ENCODE measurements at places on chromosomes 7 and 10. TPM values are rescaled to one million over a fixed set of nuclear protein-coding genes. Genes with fewer than 3 reads are reported as not detected.
A peak's percentile ranks its signal among the peaks of the same experiment; 100 is the strongest.

- no peak for ATAC-seq
Measured at GRCh38 chr10:82887488-82887887, 1012.5 kb downstream of the NRG3 start.

GRCh38 chr7:101869026-101869900 is 51.8 kb downstream of the CUX1 start:
- no peak for ATAC-seq

DNA sequence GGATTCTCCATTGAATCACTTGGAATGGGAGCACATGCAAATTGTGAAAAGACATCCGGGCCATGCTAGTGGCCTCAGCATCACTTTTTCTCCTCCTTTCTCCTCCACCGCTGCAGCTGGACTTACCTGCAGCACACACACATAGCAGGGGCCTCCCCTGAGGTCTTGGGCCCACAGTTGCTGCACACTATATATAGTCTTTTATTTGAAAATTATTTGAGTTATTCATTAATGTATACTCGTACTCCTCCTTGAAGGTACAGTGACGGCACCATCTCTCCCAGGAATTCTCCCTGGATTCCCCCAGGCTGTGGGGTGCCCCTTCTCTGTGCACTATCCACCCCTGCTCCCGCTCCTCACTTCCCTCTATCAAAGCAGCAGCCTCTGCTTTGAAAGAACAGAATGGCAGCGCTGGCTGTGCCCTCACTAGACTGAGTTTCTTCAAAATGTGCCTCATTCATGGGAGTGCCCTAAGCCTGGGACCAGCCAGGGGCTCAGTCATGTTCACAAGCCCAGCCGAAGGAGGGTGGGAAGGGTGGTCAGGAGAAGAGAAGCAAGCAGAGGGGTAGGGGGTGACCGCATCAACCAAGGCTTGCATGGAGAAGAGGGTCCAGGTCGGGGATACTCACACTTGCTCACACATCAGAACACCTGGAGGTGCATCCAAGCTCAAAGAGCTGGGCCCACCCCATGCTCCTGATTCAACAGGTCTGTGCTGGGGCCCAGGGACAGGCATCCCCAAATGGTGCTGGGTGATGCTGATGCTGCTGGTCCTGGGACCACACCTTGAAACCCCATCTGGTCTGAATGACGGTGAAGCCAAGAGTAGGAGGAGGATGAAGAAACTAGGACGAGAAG is 156.2 kb upstream of the ZMIZ1 start:
- ATAC-seq, result no peak

- no peak for ATAC-seq
Measured at GRCh38 chr7:42661312-42661711, 250.6 kb downstream of the C7orf25 start.

DNA sequence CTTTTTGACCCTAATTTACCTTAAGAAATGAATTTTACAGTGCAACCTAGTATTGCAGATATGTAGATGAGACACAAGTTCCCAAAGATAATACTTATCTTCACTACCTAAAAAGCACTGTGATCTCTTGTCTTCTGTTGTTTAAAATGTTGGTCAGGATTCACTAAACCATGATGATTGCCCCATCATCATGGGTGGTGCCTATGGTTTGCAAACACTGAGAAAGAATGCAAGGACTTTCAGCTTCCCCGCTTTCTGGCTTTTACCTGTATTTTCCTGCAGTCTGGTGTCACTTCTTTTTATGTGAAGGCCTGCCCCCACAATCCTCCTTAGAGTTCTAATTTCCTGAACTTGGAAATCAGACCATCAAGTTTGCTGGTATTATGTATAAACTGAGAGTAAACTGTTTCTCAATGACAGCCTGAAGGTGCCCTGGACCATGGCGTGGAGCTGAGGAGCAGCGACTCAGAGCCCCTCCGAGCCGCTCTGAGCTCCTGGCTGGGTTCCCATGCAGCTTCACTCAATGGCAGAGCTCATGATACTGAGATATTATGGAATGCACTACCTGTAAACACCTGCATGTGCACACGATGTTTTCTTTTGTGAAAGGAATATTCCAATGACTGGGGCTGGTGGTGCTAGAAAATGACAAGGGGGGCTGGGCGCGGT is 118.4 kb upstream of the EFCAB10 start:
- no peak for ATAC-seq

GRCh38 chr7:133780912-133781311 is 346.2 kb upstream of the LRGUK start:
- no peak for ATAC-seq

DNA sequence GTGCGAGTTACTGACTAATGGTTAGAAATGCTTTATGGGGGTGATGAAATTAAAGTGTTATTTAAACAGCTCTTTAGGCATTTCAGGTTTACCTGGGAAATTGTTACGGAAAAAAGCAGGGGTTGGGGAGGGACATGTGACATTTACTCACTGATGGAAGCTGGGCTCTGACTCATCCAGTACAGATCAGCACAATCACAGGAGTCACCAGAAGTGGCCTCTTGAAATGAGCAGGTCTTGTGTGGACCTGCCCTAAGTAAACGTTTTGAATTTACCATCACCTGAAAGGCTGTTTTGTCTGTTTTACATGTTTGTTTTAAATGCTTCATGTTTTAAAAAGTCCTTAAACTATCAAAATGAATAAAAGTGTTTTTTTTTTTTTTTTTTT is 2.3 kb downstream of the GLRX3 start:
- no peak for ATAC-seq

GRCh38 chr10:12417331-12417730 is 68.0 kb downstream of the CAMK1D start:
- no peak for ATAC-seq

GRCh38 chr7:28151965-28152364 is 28.6 kb downstream of the JAZF1 start:
- no peak for ATAC-seq

DNA sequence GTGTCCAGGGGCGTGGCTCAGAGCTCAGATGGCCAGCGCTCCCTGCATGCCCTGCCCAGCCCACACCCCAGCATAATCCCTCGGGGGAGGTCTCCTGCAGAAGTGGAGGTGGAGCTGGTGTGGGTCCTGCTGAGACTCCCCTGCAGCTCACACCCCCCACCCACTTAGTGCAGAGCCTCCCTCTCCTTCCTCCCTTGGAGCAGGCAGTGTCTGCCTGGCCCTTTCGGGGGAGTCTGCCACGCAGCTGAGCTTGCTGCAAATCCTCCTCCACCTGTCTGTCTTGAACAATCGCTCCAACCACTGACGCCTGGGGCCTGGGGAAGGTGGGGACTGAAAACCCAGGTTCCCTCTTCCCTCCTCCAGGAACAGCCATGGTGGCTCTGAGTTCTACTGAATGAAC is 219.7 kb upstream of the PPP2R2D start:
- ATAC-seq, result no peak

DNA sequence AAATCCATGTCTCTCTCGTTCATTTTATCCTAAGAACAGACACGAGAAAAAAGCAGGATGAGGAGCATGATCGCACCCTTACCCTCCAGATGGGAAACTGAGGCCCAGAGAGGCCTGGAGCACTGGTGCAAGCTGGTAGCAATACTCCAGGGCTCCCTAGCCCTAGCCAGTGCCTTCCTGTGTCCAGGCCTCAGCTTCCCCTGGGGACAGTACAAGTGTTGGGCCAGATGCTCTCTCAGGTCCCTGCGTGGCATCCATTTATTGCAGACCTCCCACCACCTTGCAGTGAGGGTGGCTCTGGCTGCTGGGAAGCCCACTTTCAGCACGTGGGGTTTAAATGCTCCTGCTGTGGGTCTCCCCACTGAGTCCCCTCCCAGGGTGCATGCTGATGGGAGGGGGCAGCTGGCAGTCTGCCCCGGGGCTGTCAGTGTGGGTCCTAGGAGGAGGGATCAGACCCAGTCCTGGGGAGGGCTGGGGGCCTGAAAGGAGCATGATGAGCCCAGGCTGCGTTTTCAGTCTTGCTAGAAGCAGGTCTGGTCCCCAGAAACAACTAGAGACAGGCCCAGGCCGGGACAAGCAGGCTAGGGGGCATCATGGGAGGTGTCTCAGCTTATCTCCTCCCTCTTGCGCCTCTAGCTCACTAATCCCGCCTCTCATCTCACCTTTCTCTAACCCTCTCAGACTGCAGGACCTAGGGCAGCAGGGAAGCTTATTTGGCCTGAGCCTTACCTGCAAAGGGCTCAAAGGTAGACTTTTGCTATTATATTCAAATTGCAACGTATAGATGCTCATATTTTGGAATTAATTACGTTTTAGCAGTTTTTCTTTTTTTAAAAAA is 662 bp upstream of the PPIF start:
- ATAC-seq, result no peak

GRCh38 chr7:7122701-7123281 is 59.6 kb upstream of the C1GALT1 start:
- ATAC-seq, result peak; percentile 70

- ATAC-seq, result no peak
Measured at GRCh38 chr10:12969951-12970350, 31.6 kb downstream of the CCDC3 start.

GRCh38 chr7:8627325-8627724 is 193.9 kb downstream of the NXPH1 start:
- ATAC-seq, result no peak

DNA sequence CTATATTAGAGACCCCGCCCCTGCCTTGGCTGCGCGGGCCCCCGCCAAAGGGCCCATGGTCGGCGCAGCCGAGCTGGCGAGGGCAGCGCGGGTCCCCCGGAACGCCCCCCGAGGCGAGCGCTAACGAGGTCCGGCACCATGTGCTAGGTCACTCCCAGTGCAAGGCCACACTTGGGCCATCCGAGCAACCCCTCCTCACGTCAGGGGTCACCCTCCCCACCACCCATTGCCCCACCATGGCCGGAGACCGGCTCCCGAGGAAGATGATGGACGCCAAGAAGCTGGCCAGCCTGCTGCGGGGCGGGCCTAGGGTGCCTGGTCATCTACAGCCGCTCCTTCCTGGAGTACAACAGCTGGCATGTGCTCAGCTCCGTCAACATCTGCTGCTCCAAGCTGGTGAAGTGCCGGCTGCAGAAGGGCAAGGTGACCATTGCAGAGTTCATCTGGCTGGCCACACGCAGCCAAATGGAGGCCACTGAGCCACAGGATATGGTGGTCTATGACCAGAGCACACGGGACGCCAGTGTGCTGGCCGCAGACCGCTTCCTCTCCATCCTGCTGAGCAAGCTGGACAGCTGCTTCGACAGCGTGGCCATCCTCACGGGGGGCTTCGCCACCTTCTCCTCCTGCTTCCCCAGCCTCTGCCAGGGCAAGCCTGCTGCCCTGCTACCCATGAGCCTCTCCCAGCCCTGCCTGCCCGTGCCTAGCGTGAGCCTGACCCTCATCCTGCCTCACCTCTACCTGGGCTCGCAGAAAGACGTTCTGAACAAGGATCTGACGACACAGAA is 12.4 kb upstream of the SEC24C start:
- no peak for ATAC-seq

GRCh38 chr10:14781763-14782162 is 7.1 kb upstream of the FAM107B start:
- no peak for ATAC-seq

- ATAC-seq, result no peak
Measured at GRCh38 chr7:105875505-105875904, 894 bp downstream of the ATXN7L1 start.

DNA sequence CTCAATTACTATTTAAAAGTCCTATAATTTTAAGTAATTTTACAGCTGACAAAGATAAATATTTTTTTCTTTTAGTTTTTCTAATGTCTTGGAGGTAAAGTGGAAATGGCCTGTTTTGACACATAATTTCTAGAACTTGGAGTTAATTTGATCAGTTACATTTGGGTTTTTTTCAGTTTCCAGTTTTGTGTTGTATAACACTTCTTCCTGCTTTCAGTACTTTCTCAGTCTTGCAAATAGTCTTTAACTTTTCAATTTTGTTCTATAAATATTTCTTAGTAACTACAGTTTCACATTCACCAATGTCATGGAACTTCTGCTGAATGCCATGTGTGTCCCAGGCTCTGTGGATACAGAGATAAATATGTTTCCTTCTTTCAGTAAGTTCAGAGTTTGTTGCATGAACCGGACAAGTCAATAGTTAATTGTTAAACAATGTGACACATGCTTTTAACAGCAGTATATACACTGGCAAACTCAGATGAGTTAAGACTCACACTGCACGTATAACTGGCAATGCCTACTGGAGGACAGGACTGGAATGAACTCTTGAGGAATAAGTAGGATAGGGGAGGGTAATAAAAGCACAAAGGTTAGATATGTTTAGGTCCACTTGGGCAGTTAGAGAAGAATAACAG is 4.6 kb downstream of the SHOC2 start:
- ATAC-seq, result no peak

- peak; percentile 26 for ATAC-seq
Measured at GRCh38 chr10:47047577-47048525, 136.6 kb downstream of the PTPN20 start.

DNA sequence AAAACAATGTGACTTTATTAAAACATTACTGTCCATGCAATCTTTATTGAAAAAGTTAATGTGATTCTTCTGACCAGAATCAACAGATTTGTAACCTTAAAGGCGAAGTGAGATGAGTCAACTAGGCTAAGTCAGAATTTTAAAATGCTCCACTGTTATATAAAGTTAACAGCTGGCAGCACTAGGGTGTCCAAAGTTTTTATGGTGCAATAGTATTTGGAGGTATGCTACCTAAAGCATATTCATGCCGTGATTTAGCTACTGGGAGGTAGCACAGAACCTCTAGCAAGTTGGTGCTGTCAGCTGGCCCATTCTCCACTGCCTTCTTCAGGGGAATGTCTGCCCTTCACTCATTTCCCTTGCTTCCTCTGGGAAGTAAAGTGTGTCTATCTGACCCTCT is 126.7 kb downstream of the RAPGEF5 start:
- ATAC-seq, result no peak

Gene FXYD4
- not detected for total RNA-seq

Gene MUC12
- 15.1 TPM for total RNA-seq

Gene PDCD11
- total RNA-seq, result 14.3 TPM

Gene UCN3
- total RNA-seq, result not detected

Gene OR2A12
- total RNA-seq, result not detected

Gene ZNF365
- 1.8 TPM for total RNA-seq

Gene MMD2
- 1.1 TPM for total RNA-seq

Gene OR6V1
- total RNA-seq, result not detected

Gene PTER
- total RNA-seq, result 8.7 TPM

Gene TMEM139
- total RNA-seq, result 0.40 TPM

Gene CFTR
- total RNA-seq, result 1.9 TPM

Measured in gastroesophageal sphincter (tissue), 4 donors.